Cortex of kidney (tissue), 1 donor: ENCODE measurements at places on chromosomes 7 and 10.

DNA sequence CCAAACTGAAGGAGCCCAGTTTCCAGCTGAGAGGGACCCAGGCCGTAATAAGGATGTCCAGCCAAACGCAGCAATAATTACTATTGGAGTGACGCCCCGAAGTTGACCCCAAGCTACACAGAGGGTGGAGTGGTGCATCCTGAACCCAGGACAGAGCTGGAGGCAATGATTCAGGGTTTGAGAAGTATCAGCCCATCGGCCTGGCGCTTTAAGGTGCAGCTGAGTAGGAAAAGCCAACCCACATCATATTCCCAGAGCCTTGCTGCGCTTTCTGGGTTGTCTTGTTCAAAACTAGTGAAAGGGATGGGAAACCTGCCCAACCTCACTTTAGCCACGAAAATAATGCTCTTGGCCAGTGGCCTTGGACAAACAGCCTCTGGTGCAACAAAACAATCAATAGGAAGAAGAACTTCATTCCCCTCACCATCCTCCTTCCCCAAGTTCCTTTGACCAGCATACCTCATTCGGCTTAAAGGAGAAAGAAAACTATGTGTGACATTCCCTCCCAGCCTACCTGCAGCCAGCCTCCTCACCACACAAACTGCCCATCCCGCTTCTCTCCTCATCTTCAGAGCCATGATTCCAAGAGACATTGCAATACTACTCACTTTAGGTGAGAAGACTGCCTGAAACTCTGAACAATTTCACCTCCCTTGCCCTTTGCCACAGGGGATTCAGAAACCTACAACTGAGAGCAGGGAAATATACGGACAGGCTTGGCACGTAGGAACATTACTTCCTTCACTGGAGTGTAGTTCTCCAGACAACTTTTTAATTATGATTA lies 217.2 kb upstream of the MKLN1 start:
- DNase-seq = no peak

- DNase-seq = no peak
These were observed 12.1 kb upstream of the RHBDD2 start for GRCh38 chr7:75866489-75867389.

GRCh38 chr7:1013581-1013980 lies 30.6 kb downstream of the CYP2W1 start:
- DNase-seq = no peak

DNA sequence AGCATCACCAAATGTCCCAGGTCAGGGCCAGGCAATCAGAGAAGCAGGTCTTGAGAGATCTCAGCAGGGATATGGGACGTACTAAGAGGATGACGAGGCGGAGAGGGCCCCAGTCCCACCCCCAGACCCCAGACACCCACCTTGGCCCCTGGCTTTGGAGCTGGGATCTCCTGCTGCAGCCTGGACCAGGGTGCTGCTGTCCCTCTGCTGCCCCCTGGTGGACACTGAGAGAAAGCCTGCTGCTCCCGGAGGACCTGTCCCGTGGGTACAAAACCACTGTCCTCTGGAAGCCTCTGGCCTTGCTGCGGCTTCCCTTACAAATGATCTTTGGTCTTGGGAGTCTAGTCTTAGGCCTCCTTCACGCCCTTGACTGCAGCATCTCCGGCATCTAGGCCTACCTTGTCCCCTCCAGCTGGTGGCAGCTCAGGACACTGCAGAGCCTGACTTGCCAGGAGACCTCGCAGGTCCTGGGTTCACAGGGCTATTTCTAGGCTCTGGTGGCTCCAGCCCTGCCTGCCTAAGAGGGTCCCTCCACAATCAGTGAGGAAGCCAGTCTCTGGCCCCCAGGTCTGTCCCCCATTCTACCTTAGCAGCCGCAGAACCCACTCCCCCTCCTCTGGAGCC lies 97.1 kb downstream of the RGS10 start:
- no peak for DNase-seq

DNA sequence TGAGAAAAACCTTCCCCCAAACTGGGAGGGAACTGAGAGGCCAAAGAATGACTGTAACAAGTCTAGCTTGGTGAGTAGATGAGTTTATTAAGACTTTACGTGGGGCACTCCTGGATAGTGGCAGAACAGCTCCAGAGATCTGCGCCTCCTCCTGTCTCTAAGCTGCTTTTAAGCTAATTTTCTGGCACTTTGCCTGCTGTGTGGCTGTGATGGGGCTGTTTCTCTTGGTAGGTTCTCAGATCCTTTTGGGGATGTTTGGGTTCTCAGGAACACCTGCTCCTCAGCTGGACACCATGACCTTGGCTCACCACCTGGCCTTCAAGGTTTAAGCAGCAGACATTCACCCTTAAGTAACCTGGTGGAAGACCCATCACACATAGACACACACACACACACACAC lies 68.3 kb downstream of the AKR1E2 start:
- no peak for DNase-seq

DNA sequence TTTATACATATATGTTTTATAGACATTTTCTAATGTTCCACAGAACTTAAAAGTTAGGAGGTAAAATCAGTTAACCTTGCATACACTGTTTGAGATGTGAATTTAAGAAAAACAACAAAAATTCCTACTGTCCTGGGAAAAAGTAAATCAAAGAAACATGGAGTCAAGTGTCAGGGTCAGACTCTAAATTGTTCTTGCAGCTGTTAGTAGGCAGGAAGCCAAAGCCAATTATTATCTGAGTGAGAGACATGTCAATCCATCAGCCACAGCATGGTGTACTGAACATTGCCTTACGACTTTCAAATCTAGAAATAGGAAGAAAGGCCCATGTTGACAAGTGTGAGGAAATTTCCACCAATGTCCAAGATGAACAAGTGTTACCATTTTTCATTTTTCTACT lies 461.2 kb upstream of the MBL2 start:
- no peak for DNase-seq

- no peak for DNase-seq
These were observed 410.3 kb downstream of the TYW1 start for GRCh38 chr7:67406976-67407375.
